GM12865 (cell line): ENCODE measurements at places on chromosomes 6 and 20.

- no peak for DNase-seq
Observed at GRCh38 chr6:18603361-18603760, 216.2 kb downstream of the RNF144B start.

DNA sequence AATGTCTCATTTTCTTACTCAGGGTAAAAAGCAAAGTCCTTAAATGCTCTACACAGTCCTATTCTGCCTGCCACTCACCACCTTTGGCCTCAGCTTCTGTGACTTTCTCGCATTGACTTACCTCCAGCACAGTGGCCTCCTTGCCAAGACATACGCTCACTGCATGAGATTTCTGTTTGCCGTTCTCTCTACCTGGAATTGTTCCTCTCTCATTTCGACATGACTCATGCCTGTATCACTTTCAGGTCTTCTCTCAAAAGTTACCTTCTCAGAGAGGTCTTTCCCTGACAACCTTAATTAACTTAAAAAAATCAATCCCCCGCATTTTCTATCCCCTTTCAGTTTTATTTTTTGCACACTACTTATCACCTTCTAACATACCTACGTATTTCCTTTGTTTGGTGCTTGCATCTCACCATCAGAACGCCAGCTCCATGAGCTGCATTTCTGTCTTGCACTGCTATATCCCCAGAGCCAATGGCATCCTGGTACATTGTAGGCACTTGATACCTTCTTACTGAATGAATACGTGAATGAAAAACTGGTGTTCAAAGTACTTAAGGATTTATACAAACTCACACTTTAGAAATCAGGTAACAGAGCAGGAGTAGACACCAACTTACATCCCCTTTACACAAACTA, 24.5 kb downstream of the TENT5A start:
- DNase-seq: peak; percentile 66

DNA sequence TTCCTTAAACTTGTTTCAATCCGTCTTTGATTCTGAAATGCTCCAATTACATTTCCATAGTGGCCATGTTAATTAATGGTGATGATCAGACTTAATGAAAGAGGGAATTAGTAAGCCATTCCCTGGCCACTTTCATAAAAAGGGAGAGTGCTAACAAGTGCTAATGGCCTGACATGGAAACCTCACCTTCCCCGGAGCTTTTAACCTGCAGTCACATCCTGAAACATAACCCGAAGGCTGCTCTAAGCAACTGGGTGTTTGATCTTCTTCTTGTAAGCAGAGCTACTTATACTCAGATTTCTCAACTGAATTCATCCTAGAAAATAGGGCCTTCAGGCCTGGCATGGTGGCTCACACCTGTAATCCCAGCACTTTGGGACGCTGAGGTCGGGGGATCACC, 67.1 kb upstream of the ZMYND8 start:
- no peak for DNase-seq

DNA sequence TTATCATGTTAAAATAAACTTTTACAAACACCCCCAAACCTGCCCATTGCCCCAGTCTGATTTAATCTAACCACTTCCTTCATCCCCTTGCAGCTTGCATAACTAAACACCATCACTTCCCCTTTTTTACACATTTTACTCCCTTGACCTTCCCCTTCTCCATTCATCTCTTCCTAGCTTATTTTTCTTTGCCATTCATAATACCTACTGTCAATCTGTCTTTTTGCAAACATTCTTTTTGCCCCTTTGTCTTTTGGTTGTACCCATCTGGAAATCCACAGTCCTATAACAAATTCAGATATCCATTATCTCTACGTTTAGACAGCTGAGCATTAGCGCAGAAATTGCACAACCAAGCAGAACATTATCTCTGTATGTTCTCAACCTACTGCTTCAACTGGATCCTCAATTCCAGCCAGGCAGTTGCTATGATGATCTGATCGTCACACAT, 51.2 kb downstream of the C6orf52 start:
- peak; percentile 7 for DNase-seq

GRCh38 chr6:83199173-83199862, 6.2 kb downstream of the RWDD2A start:
- peak; percentile 18 for DNase-seq

- peak; percentile 35 for DNase-seq
Observed at GRCh38 chr6:26173836-26174145, 86.6 kb downstream of the HFE start.

DNA sequence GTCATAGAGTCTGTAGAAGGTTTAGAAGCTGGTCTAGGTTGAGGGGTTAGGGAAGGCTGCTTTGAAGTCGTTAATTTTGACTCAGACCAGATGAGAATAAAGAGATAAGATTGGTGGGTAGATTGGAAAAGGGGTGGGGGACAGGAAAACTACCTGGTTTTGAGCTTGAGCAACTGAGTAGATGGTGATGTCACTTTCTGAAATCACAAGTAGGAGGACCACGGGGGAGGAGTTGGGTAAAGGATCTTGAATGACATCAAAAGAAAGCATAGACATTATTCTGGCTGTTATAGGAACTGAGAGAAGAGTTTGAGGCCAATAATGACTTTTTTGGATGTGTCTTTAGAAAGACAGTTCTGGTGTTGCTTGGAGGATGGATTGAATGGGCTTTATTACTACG, 4.1 kb upstream of the COL9A1 start:
- no peak for DNase-seq

DNA sequence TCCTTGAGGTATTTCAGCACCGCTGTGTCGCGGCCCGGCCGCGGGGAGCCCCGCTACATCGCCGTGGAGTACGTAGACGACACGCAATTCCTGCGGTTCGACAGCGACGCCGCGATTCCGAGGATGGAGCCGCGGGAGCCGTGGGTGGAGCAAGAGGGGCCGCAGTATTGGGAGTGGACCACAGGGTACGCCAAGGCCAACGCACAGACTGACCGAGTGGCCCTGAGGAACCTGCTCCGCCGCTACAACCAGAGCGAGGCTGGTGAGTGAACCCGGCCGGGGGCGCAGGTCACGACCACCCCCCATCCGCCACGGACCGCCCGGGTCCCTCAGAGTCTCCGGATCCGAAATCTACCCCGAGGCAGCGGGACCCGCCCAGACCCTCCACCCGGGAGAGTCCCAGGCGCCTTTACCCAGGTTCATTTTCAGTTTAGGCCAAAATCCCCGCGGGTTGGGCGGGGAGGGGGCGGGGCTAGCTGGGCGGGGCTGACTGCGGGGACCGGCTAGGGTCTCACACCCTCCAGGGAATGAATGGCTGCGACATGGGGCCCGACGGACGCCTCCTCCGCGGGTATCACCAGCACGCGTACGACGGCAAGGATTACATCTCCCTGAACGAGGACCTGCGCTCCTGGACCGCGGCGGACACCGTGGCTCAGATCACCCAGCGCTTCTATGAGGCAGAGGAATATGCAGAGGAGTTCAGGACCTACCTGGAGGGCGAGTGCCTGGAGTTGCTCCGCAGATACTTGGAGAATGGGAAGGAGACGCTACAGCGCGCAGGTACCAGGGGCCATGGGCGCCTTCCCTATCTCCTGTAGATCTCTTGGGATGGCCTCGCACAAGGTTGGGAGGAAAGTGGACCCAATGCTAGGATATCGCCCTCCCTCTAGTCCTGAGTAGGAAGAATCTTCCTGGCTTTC, 693 bp downstream of the HLA-F start:
- peak; percentile 75 for DNase-seq

- DNase-seq: no peak
Observed at GRCh38 chr6:138468320-138469015, 30.8 kb downstream of the NHSL1 start.

DNA sequence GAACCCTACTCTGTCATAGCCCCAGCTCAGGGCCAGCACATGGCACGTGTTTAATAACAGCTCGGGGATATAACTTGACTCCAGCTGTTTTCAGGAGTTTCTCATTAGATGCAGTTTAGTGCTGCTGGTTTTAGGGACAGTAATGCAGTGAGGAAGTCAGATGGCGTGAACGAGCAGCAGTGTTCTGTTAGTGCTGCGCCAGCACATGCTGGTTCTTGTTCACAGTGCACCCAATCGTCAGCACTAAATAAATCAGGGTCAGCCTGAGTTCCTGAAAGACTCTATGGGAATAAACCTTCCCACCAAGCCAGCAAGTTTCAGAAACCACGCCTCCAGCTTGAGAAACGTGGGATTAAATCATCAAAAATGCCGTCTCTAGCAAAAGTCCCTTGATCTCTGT, 235.9 kb upstream of the SUPT3H start:
- no peak for DNase-seq

DNA sequence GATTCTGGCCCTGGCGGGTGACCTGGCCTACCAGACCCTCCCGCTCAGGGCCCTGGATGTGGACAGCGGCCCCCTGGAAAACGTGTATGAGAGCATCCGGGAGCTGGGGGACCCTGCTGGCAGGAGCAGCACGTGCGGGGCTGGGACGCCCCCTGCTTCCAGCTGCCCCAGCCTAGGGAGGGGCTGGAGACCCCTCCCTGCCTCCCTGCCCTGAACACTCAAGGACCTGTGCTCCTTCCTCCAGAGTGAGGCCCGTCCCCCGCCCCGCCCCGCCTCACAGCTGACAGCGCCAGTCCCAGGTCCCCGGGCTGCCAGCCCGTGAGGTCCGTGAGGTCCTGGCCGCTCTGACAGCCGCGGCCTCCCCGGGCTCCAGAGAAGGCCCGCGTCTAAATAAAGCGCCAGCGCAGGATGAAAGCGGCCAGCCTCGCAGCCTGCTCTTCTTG, 868 bp upstream of the SLC2A4RG start:
- peak; percentile 48 for DNase-seq

DNA sequence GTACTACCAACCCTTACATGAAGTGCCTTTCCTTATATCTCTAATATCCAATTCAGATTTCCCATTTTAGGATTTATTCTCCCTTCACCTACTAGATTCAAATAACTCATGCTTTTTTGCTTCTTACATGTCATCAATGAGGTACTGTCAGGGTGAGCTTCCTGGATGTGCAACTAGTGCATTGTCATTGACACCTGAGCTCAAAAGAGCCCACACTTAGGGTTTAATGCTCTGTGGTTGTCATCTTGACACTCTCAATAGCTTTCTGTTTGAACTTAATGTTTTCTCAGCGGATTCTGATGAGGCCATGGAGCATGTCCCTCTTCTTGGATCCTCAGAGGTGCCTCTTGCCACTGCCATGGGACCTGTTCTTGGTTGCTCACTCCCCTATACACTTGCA, 1033.3 kb upstream of the EYS start:
- DNase-seq: no peak

GRCh38 chr20:58168843-58169242, 59.6 kb downstream of the ANKRD60 start:
- DNase-seq: no peak

DNA sequence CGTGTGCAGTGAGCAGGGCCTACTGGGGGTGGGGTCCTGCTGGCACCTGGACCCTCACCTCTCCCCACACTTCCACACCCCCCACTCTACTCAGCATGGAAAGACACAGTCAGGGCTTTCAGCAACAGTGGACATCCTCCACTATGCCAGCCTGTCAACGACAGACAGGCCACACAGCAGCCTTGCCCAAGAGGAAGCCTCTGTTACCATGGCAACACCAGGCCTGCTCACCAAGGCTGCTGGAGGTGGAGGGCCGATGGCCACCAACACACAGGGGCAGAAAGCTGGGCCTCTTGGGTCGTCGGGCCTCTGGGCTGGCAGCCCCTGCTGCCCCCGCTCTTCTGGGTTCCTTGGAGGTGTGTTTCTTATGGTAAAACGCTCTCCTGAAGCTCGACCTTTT, 13.6 kb downstream of the BNIP5 start:
- DNase-seq: peak; percentile 29

- DNase-seq: no peak
Observed at GRCh38 chr20:24993337-24994185, 1.0 kb upstream of the APMAP start.

DNA sequence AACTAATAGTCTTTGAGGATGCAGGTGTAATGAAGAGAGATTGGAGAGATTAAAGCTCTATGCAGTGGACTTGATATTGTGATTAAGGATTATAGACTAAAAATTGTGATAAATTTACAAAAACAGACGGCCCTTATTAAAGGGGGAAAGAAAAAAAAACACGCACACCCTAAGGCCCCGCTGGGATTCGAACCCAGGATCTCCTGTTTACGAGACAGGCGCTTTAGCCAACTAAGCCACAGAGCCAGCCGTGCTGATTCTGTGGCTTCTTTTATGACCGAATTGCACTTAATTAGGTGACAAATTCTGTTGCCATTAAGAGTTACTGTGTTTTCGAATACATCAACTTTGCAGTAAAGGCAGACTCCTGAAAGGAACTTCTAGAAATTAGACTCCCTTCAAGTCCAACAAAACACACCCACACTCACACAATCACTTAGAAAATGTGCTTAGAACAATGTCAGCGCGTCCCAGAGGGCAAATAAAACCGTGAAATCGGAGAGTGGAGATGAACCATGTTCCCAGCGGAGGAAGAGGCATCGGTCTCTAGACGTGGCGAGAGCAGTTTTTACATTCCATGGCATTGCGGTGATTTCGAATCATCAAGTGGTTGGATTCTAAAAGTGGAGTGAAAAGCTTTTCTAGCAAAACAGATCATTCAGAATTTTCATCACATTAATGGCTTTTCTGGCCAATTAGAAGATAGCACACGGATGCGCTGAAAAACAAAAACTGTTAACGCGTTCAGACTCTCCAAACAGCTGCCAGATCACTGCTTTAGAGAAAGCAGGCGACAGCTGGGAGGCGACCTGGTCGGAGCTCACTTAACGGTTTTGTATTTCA, 122.6 kb downstream of the GPX5 start:
- DNase-seq: peak; percentile 90

- no peak for DNase-seq
Observed at GRCh38 chr6:16174416-16175078, 45.7 kb downstream of the MYLIP start.

- DNase-seq: no peak
Observed at GRCh38 chr6:23031986-23032385, 462.6 kb downstream of the HDGFL1 start.

GRCh38 chr6:17957086-17957485, 30.3 kb downstream of the KIF13A start:
- no peak for DNase-seq

DNA sequence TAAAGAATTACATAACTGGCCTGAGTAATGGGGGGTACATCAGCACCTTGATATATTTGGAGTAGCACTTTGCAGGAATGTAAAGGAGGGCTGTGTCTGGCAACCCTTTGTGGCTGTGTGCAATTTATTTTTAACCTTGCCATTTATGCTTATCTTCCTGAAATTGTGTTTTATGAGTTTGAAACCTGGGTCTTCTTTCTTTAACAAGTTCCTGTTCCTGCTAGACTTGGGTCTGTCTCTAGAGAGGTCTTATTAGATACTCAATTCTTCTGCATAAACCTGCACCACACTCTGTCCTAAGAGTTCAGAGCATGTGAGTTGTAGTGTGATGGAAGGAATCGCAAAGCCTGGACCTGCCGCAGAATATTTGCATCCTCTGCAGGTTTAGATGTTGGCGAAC, 181.0 kb downstream of the JARID2 start:
- DNase-seq: no peak

- no peak for DNase-seq
Observed at GRCh38 chr6:41601248-41601549, 37.1 kb upstream of the MDFI start.

DNA sequence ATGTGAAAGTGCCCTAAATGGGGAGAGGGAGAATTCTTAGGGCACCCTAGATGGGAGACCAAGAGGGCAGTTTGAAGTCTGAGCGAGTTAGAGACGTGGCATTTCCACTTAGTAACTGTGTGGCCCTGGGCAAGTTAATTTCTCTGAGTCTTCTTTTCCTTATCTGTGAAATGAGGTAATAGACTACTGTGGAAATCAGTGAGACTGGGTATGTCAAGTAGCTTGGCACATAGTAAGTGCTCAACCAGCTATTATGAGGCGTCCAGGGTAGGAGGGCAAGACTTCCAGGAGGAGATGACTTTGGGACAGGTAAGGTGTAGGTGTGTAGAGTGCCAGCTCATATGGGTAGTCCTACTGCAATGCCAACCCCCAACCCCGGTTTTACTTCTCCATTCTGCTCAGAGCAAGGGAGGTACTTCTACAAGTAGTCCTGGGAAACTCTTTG, 770 bp downstream of the KIF3B start:
- peak; percentile 81 for DNase-seq
